ENCODE measurements at places on chromosomes 11 and 22.

DNA sequence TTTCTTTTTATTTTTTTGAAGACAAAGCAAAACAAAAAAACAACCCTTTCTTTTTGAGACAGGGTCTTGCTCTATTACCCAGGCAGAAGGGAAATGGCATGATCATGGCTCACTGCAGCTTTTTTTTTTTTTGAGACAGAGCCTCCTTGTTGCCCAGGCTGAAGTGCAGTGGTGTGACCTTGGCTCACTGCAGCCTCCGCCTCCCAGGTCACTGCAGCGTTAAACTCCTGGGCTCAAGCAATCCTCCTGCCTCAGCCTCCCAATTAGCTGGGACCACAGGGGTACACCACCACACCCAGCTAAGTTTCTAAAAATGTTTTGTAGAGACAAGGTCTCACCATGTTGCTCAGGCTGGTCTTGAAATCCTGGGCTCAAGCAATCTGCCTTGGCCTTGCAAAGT, 124.6 kb downstream of the ABTB2 start:
- no peak for DNase-seq

DNA sequence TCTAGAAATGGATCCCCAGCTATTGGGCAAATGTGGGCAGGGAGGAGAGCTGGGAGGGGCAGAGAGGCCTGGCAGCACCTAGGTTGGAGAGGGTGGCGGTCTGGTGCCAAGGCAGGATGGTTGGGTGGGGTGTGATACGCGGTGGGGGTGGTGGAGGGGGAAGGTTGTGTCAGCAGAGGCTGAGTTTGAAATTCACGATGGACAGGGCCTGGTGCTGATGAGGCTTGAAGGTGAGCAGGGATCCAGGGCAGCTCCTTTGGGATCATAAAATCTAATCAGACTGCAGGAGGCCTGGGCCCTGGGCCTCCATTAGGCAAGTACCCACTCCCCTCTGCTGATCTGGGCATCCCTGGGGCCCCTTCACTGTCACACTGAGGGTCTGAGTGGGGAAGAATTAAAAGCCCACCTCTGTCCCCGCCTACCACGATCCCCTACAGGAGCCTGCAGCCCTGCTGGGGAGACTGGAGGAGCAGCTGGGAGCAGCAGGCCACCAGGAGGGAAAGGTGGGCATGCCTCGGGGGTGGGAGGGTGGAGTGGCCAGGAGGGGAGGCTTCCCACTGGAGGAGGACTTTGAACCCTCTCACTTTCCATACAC, 24.0 kb downstream of the IGLL1 start:
- no peak for DNase-seq

- DNase-seq: no peak
Observed at GRCh38 chr11:45168366-45169130, 22.1 kb downstream of the PRDM11 start.

DNA sequence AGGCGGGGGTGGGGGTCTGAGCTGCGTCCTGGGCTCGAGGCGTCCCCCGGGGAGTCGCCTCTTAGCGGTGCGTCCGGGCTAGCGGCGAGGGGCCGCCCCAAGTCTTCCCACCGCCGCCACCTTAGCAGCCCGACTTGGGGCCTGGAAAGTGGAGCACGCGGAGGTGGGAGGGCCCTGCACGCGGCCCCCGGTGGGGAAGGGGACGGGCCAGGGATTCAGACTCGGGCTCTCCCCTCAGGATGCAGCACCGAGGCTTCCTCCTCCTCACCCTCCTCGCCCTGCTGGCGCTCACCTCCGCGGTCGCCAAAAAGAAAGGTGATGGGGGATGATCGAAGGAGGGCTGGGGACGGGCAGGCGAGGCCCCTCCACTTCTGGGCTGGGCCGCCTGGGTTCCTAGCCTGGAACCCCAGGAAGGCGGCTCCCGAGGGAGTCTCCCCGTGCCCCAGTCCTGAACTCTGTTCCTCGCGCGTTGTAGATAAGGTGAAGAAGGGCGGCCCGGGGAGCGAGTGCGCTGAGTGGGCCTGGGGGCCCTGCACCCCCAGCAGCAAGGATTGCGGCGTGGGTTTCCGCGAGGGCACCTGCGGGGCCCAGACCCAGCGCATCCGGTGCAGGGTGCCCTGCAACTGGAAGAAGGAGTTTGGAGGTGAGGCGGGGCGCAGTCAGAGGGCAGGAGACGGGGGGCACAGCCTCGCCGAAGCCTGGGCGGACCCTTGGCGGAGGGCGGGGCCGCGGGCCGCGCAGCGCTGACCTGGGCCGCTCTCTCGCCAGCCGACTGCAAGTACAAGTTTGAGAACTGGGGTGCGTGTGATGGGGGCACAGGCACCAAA, 563 bp downstream of the MDK start:
- no peak for DNase-seq

- DNase-seq: peak; percentile 52
Observed at GRCh38 chr22:45731798-45732495, 60.3 kb downstream of the ATXN10 start.

DNA sequence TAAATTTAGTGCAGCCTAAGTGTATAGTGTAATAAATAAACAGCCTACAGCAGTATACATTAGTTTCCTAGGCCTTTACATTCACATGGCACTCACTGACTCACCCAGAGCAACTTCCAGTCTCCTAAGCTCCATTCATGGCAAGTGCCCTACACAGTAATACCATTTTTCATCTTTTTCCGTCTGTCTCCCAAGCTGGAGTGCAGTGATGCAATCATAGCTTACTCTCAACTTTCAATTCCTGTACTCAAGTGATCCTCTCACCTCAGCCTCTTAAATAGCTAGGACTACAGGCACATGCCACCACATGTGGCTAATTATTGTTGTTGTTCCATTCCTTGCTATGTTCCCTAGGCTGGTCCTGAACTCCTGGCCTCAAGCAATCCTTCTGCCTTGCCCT, 54.4 kb downstream of the FCHSD2 start:
- peak; percentile 33 for DNase-seq

Measured in fibroblast of pulmonary artery (primary cell).